ENCODE measurements at places on chromosomes 7 and 10. TPM values are rescaled to one million over a fixed set of nuclear protein-coding genes. Genes with fewer than 3 reads are reported as not detected.

GRCh38 chr7:157674715-157675426 is 338.1 kb downstream of the DNAJB6 start:
- H3K27ac ChIP-seq: no peak overlapping the region
- peaks cover 13% of the 10 kb centered on the region for H3K4me1 ChIP-seq
- H3K27me3 ChIP-seq: peaks cover 8% of the 10 kb centered on the region
- no peaks in the 10 kb centered on the region for H3K36me3 ChIP-seq
- DNase-seq: no peak

DNA sequence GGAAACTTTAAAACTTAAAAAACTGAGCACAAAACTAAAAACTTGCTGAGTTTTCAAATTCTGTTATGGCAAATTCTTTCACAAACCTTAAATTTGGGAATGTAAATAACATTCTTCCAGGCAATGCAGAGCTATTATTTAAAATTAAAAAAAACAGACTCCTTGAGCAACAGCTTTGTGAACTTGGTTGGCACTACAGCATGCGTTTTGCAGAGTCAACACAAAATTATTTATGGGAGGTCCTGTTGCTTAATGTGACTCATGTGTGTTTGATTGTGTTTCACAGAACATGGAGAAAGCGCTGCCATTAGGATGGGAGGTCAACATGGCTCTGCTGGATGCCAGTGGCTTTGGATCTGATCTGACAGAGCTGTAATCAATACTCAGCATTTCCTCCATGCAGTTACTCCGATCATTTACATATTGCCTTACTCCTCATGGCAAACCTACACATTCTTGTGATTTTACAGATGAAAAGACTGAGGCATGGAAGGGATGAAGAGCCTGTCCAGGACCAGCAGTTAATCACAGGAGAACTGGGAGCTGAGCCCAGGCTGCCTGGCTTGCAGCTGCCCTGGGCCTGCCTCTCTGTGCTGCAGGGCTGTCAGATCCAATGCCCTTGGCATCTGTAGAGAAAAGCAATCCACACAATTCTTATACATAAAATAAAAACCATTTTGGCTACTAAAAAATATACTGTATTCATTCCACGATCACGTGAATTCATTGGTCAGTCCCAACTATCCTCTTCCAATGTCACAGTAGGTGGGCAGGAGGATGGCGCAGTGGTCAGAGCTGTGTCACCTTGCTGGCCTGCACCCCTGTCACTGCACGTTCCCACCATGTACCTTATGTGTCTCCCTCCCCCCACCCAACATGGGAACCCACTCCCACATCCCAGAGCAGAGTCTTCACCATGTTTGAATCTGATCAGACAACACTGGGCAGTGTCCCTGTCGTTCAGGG is 200.9 kb downstream of the CXCL12 start:
- no peaks in the 10 kb centered on the region for H3K36me3 ChIP-seq
- H3K27ac ChIP-seq: no peak overlapping the region
- peaks cover 3% of the 10 kb centered on the region for H3K27me3 ChIP-seq
- no peak for DNase-seq
- H3K4me3 ChIP-seq: no peak overlapping the region

GRCh38 chr10:86686972-86687371 is 18.7 kb downstream of the LDB3 start:
- no peaks in the 10 kb centered on the region for H3K36me3 ChIP-seq
- H3K4me1 ChIP-seq: peaks cover 42% of the 10 kb centered on the region
- no peak overlapping the region for H3K27ac ChIP-seq
- no peak for DNase-seq

- no peak overlapping the region for H3K27ac ChIP-seq
- H3K27me3 ChIP-seq: no peaks in the 10 kb centered on the region
- no peaks in the 10 kb centered on the region for H3K36me3 ChIP-seq
- DNase-seq: no peak
- peaks cover 6% of the 10 kb centered on the region for H3K4me1 ChIP-seq
Observed at GRCh38 chr7:67760971-67761370, 764.3 kb downstream of the TYW1 start.

- DNase-seq: no peak
- no peaks in the 10 kb centered on the region for H3K36me3 ChIP-seq
- H3K27ac ChIP-seq: no peak overlapping the region
Observed at GRCh38 chr7:115346685-115347084, 424.8 kb downstream of the MDFIC start.

- no peaks in the 10 kb centered on the region for H3K27me3 ChIP-seq
- no peaks in the 10 kb centered on the region for H3K36me3 ChIP-seq
- no peak for DNase-seq
- H3K4me1 ChIP-seq: peaks cover 42% of the 10 kb centered on the region
- H3K27ac ChIP-seq: no peak overlapping the region
Observed at GRCh38 chr10:28279878-28280277, 23.0 kb downstream of the MPP7 start.

DNA sequence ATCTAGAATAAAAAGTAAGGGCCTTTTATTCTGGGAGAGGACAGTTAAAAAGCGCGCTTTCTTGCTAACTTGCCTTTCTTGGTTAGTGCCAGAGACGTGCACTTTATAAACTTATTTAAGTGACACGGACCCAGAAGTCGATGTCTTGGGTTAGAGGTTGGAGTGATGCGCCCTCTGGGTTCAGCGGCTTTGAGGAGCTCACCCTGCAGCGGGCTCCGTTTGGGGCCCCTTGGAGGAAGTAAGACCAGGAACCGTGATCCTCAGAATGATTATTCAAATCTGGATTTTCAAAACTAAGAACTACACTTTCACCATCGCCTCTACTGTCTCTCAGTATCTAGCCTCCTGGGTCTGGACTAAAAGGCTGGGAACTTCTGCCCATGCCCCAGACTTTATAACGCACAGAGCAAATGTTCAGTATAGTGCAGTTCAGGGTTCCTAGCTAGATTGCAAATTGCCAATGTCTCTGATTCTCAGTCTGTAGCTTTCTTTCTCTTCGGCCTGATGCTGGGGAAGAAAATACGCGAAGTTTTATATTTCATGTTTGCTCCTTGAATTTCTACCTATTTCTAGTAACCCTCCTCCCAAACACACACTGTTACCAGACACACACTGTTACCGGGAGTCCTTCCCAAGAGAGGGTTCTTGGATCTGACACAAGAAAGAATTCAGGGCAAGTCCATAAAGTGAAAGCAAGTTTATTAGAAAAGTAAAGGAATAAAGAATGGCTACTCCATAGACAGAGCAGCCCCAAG is 18.6 kb upstream of the SMO start:
- H3K4me1 ChIP-seq: peaks cover 6% of the 10 kb centered on the region
- no peak overlapping the region for H3K27ac ChIP-seq
- no peak for DNase-seq
- H3K36me3 ChIP-seq: no peaks in the 10 kb centered on the region

GRCh38 chr10:132113766-132114365 is 48.1 kb downstream of the JAKMIP3 start:
- peaks cover 2% of the 10 kb centered on the region for H3K4me1 ChIP-seq
- no peak for DNase-seq
- no peak overlapping the region for H3K27ac ChIP-seq
- no peak overlapping the region for H3K4me3 ChIP-seq
- H3K36me3 ChIP-seq: no peaks in the 10 kb centered on the region

GBF1 gene
- total RNA-seq: 71.6 TPM

TLX1 gene
- 14.3 TPM for total RNA-seq

MYL7 gene
- 7.6 TPM for total RNA-seq

TMEM176B gene
- total RNA-seq: 0.44 TPM

CLRN3 gene
- total RNA-seq: not detected

WNT8B gene
- total RNA-seq: not detected

AKR1B15 gene
- total RNA-seq: not detected

CH25H gene
- 0.25 TPM for total RNA-seq

PDGFA gene
- 7.6 TPM for total RNA-seq

NODAL gene
- total RNA-seq: not detected

All from glutamatergic neuron (in vitro differentiated cells).